Daoy (cell line): ENCODE measurements at places on chromosomes 5 and 9. TPM values are rescaled to one million over a fixed set of nuclear protein-coding genes. Genes with fewer than 3 reads are reported as not detected.

The ANKRD18A gene
- 1.1 and 1.5 TPM in 2 replicates for total RNA-seq

The PCDHGB5 gene
- 0.09 TPM in 1 of 2 replicates, not detected in the other for total RNA-seq

The IL13 gene
- not detected in 2 replicates for total RNA-seq

The PCDHB9 gene
- total RNA-seq = 0.40 and 1.6 TPM in 2 replicates

The MEGF10 gene
- 0.03 and 0.80 TPM in 2 replicates for total RNA-seq

The SLC6A3 gene
- not detected in 2 replicates for total RNA-seq

The CTSV gene
- 13.6 and 15.3 TPM in 2 replicates for total RNA-seq

DNA sequence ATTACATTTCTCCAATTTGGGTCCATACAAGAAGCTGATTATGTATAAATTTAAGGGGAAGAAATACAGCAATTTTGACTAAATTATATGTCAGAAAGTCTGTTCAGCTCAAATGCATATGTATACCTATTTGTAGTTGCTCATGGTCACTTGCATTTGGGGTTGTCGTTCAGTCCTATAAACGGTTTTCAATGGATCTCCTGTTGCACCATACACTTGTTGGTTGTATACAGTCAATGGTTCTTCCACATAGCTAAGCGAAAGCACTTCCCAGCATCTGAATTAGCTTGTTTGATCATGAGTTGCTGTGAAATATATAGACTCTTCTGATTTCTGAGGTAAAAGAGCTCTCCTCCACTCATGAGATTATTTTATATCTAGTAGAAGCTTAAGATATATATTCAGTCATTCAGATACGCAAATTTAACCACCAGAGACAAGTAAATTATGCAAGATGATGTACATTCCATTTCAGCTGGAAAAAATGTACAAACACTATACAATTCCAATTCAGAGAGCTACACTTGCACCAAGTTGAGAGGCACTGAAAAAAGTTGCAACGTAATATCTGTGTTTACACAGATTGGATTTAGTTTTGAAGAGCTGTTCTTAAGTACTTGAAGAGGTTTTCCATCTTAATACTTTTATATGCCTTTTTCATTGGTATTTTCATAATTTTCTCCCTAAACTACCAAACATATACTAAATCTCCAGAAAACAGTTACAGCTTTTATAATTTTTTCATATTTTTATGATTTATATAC lies 64.4 kb upstream of the POU5F2 start:
- no peak for DNase-seq

- no peak for DNase-seq
Measured at GRCh38 chr5:57491369-57491965, 8.9 kb upstream of the ACTBL2 start.

GRCh38 chr5:137260820-137261695 lies 238.1 kb downstream of the SPOCK1 start:
- no peak for DNase-seq

GRCh38 chr5:35618781-35619180 lies 1.1 kb downstream of the SPEF2 start:
- no peak for DNase-seq

DNA sequence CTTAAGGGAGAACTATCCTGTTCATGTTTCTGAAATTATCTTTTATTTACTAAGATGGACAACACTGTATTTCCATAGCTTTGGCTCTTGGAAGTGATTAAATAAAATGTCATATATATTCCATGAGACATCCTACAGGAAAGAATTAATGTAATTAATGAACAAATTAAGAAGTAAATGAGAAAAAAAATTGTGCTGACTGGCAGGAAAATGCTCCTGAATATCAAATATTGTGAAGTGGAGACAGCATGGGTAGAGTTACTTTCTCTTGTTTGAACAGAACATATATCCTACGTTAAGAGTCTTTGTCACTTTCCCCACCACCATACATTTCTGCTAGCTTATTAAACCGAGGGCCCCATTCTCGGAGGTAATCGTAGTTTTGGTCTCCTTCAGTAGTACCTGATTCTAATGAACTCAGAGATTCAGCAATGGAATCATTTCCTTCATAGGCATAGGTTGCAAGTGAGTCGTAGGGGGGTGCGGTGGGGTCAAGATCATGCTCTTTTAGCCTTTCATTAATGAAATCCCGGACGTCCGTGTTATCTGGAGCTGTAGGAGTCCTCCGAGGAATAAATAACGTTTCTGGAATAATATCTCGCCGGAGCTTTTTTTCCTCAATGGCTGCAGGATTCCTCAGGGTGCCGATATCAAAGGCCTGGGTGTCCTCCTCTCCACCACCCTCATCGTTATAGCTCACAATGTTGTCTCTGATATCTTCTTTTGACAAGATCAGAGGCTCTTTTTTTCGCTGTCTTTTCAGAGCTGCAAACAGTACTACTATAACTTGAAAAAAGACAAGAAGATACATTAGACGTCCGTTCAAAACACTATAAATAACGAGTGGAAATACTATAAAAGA lies 157.2 kb downstream of the CDH10 start:
- no peak for DNase-seq

DNA sequence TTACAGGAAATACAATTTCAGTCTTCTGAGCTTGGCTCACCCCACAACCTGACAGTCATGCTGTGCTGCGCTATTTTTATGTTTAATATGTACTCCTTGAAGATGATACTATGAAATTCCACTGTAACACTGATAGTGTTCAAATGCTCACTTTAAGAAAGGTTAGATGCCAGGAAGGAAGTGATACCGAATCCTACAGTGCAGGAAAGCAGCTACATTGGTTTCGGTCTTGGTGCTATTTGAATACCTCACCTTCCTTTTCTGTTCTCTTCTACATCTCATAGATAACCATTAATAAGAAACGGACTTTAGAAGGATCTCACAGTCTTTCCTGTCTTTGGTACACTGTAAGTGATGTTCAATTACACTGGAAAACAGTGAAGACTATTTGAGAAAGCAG lies 117.6 kb downstream of the SEMA5A start:
- DNase-seq = no peak

GRCh38 chr5:74465724-74466123 lies 174.8 kb downstream of the ENC1 start:
- no peak for DNase-seq

DNA sequence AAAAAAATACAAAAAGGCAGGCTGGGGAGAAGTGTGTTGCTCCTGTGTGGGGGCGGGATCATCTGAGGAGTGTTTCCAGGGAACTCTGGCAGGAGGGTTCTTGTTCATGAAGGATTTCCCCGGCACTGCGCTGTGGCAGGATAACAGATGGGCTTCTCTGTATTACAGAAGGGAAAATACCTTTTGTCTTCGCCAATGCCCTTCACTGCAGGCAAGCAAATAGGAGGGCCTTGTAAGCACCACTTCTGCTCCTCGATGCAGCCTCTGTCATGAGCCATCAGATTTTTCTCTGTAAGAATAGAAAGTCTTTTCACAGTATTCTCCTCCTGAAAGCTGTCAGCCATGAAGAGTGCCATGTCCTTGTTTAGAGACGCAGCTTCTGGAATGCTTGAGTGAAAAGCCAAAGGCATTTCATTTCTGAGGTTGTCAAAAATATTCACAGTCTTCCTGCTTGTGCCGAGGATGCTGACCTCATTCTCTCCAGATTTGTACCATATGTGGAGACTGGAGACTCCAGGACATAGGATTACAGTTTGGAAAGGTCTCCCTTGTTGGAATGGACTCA lies 294.0 kb downstream of the YTHDC2 start:
- no peak for DNase-seq

DNA sequence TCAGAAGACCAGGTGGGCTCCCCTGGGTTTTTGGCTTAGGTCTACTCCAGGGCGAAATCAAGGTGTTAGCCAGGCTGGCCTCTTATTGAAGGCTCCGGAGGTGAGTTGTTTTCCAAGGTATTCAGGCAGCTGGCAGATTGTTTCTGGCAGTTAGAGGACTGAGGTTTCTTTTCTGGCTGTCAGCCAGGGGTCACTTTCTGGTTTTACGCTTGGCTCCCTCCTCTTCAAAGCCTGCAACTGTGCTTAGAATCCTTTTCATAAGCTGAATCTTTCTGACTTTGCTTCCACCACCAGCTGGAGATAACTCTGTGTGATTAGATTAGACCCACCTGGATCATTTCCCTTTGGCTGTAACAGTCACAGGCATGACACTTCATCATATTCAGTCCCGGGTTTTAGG lies 24.6 kb downstream of the RFK start:
- DNase-seq = peak; percentile 75

DNA sequence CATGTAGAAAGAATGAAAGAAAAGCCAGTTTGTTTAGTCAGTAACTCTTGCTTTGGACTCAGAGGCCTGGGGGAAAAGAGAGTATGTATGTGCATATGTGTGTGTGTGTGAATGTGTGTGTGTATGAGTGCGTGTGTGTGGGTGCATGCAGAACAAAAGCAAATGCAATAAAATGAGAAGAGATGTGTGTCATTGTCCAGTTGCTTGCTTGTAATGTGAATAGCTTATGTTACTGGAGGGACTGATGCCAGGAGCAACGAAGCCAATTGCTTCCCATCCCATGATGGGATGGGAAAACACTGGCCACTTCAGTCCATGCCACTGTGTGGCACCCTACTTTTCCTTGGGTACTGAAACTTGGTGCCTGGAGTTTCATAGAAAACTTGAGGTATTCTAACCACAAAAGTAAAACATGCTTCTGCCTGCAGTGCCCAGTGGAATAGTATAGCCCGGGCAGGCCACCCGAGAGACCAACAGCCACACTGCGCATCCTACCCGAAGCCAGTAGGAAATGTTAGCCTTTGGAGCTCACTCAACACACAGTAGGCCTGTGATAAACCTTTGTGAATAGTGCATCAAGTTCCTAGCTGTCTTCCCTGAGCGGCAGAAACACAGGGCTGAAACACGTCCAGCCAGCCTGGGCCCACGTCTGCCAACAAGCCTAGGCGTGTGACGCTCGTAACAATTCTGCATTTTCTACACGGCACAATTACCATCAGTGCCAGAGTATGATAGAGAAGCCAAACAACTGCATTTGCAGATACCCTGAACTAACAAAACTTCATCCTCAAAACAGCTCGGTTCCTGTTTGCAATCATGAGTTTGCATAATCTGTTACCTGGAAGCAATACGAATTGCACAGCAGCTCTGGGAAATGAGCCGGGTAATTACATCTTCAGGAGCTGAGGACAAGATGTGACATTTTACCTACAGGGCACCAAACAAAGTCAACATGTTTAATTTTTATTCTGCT lies 198.1 kb downstream of the SYK start:
- no peak for DNase-seq

DNA sequence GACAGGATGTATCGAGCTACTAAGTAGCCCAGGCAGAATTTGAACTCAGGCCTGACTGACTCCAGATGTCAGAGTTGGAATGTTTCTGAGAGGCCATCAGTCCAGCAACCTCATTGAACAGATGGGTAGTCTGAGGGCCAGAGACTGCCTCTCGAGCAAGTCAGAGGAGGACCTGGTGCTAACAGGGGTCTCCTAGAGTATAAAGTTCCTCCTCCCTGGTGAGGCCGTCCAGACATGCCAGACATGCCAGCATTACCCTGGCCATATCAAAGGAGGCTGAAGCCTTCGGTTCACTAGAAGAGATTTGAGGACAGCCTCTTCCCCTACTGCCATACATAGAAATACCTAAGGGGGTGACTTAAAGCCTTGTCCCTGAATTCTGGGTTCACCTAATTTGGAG lies 81.2 kb downstream of the ZNF618 start:
- peak; percentile 9 for DNase-seq

DNA sequence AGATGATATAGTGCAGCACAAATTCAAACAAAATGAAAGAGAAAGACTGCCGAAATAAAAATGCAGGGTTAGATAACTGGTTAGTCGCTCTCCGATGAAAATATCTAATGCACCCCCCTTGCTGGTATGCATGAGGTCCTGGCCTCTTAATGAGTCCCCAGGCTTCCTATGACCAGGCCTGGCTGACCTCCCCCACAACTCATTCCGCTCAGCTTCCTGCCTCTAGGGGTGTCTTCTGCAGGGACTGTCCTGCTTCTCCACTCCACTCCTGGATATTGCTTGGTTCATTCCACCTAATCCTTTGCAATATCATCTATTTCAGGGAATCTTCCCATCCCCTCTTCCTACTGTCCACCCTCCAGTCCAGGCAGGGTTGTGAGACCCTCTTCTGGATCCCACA lies 341.8 kb downstream of the ASTN2 start:
- no peak for DNase-seq
